IPS-NIHi11 (cell line): ENCODE measurements at places on chromosomes 6 and 20.

DNA sequence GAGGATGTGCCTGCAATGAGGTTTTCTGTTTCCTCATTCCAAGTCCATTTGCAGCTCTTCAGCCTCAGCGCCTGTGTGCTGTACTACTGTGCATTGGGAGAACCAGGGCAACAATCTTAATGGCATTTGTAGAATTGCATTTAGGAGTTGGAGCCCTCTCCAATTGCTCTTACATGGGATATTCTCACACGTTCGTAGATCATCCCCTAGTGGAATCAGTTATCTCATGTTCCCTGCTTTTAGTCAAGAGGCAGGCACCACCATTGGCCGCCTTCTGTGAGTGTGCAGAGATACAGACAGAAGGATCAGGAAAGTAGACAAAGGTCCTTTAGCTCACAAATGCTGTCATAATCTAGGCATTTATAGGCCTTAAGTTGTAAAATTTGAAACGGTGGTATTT is 84.2 kb upstream of the RGS17 start:
- no peak for DNase-seq

GRCh38 chr6:110434961-110435602 is 19.7 kb upstream of the DDO start:
- no peak for DNase-seq

- no peak for DNase-seq
Observed at GRCh38 chr6:68718385-68719073, 83.4 kb downstream of the ADGRB3 start.

- no peak for DNase-seq
Observed at GRCh38 chr6:156909212-156910010, 132.2 kb downstream of the ARID1B start.

DNA sequence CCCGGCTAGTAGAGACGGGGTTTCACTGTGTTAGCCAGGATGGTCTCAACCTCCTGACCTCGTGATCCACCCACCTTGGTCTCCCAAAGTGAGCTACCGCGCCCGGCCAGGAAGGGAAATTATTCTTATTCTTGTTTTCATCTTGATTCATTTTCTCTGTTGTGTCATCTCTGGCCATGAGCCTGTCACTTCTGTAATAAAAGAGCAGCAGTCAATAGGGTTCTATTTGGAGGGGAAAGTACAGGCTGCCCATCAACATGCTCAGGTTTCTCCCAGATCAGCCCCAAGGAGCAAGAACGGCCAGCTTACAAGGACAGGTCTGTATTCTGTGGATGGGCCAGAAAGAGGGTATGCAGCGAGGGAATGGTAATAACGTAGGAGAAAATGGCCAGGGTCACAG is 345.0 kb downstream of the PREX1 start:
- no peak for DNase-seq

GRCh38 chr20:13777171-13777601 is 7.5 kb downstream of the ESF1 start:
- no peak for DNase-seq

- no peak for DNase-seq
Observed at GRCh38 chr6:3280866-3281465, 22.2 kb downstream of the PSMG4 start.

GRCh38 chr6:108888745-108889144 is 40.5 kb downstream of the ARMC2 start:
- no peak for DNase-seq

- DNase-seq, result no peak
Observed at GRCh38 chr6:117469356-117469755, 13.1 kb upstream of the DCBLD1 start.

DNA sequence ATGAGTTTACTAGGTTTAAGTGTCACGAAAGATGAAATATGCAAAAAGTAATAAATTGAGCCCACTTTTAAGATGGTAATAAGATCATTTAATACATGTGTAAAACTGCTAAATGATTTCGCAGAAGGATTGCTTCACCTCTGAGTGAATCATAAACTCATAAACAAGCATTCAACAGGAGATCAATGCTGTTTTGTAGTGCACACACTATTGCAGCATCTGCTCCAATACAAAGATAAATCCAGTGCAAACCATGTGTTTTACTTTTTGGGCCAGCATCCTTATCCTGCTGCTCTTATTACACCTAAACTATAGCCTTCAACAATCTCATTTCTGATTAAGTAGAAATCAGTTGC is 400.1 kb downstream of the NKAIN2 start:
- no peak for DNase-seq

GRCh38 chr6:1538369-1538768 is 71.3 kb upstream of the FOXC1 start:
- DNase-seq, result no peak

- DNase-seq, result no peak
Observed at GRCh38 chr6:130769861-130770260, 57.3 kb upstream of the SMLR1 start.

GRCh38 chr6:161802231-161802630 is 528.4 kb upstream of the AGPAT4 start:
- no peak for DNase-seq

GRCh38 chr6:170572704-170573466 is 11.6 kb downstream of the PDCD2 start:
- DNase-seq, result no peak

DNA sequence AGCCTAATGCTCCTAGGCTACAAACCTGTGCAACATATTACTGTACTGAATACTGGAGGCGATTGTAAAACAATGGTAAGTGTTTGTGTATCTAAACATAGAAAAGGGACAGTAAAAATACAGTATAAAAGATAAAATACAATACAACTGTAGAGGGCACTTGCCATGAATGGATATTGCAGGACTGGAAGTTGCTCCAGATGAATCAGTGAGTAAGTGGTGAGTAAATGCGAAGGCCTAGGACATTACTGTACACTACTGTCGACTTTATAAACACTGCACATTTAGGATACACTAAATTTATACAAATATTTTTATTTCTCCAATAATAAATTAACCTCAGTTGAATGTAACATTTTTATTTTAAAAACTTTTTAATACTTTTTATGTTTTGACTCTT is 485.0 kb downstream of the MMUT start:
- no peak for DNase-seq

DNA sequence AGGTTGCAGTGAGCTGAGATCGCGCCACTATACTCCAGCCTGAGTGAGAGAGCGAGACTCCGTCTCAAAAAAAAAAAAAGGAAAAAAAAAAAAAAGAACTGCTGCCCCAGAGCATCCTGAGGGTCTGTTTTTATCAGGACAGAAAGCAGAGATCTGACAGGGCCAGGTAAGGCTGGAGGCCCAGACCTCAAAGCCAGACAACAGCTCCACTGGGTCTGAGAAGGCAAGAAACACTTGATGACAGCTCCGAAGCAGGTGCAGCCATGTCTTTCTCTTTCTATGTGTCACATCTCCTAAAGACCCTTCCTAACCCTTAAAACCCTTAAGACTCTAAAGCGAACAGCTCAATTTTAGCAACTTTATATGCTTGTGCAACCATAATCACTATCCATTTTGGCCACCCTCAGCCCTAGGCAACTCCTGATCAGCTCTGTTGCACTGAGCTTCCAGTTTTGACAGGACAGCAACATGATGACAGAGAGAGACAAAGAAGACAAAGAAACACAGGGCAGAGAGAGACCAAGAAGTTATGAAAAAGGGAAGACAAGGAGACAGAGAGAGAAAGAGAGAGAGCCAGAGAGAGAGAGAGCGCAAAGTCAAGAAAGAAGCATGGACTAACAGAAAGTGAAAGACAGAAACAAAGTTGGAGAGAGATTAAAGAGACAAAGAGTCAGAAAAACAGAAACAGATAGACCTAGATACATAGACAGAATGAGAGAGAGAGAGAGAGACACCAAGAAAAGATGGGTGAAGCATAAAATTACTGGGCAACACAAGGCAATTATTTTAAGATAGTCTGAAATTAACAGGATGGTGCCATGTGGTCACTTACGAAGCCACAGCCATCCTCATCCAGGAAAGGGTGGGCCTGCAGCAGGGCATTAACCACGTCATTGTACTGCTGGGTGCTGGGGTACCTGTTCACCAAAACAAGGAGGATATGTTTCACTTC is 39.2 kb downstream of the SAMD3 start:
- DNase-seq, result no peak

GRCh38 chr6:107750176-107750797 is 73.8 kb downstream of the SCML4 start:
- DNase-seq, result no peak

- DNase-seq, result no peak
Observed at GRCh38 chr6:159908979-159909378, 18.2 kb downstream of the MAS1 start.

GRCh38 chr6:149246691-149247384 is 70.7 kb upstream of the TAB2 start:
- DNase-seq, result no peak
